Chondrocyte (in vitro differentiated cells): ENCODE measurements at places on chromosomes 3 and 15. TPM values are rescaled to one million over a fixed set of nuclear protein-coding genes. Genes with fewer than 3 reads are reported as not detected.

GRCh38 chr3:37323494-37323893, 149.1 kb upstream of the LRRFIP2 start:
- H3K27ac ChIP-seq = no peak overlapping the region
- H3K4me1 ChIP-seq = peaks cover 41% of the 10 kb centered on the region
- H3K27me3 ChIP-seq = no peaks in the 10 kb centered on the region
- peaks cover 39% of the 10 kb centered on the region for H3K36me3 ChIP-seq
- no peak overlapping the region for H3K4me3 ChIP-seq

DNA sequence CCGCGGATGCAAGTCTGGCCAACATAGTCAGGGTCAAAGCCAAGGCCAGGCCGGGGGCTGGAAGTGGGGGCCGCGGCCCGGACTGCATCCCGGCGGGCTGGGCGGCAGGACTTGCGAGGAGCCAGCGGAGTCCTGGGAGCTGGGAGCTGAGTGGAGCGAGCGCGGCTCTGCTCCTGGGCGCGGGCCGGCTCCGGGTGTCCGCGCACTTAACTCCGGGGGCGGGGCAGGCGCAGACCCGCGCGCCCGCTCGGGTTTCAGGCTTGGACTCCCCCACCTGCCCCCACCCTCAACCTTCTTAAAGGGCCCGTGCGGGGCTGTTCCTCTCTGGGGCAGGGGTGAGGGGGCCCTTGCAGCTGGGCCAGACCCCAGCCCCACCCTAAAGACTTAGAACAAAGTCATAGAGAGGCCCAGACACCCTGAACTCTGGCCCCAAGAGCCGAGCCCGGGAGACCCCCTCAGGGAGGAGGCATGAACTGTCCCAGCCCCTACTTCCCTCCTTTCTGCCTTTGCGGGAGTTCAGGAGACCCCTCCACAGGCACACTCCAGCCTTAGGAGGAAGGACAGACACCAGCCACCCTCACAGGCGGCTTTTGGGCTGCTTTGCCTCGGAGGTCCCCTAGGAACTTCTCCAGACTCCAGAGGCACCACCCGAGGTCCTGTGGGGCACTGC, at the start of gene CSPG4:
TSS of gene CSPG4 (minus strand) at position 181 of the 670 bp plus-strand sequence. CDS start at position 88, 93 bp downstream.
- DNase-seq = no peak
- H3K27me3 ChIP-seq = no peaks in the 10 kb centered on the region

GRCh38 chr15:59762558-59762957, 73.4 kb upstream of the BNIP2 start:
- H3K27ac ChIP-seq = no peak overlapping the region
- H3K4me3 ChIP-seq = no peak overlapping the region
- no peaks in the 10 kb centered on the region for H3K4me1 ChIP-seq
- DNase-seq = no peak
- H3K36me3 ChIP-seq = no peaks in the 10 kb centered on the region
- H3K27me3 ChIP-seq = peaks cover 23% of the 10 kb centered on the region

DNA sequence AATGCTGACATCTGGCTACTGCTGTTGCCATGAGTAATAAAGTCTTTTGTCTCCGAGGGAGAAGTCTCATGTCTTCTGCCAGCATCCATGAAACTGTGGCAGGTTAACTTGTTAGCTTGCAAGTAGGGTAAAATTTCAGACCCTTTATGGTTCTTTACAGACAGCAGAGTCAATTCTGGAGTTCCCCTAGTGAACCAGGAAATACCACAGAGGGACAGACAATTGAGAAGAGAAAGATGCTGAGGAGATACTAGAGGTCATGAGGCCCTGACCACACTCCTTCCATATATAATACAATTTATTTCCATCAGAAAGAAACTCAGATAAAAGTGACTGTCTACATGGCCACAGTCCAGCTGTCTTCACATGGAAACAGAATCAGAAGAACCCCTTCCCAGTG, 38.1 kb downstream of the NMNAT3 start:
- no peak for DNase-seq
- H3K4me3 ChIP-seq = no peak overlapping the region
- H3K27ac ChIP-seq = no peak overlapping the region
- peaks cover 6% of the 10 kb centered on the region for H3K36me3 ChIP-seq
- peaks cover 8% of the 10 kb centered on the region for H3K27me3 ChIP-seq

DNA sequence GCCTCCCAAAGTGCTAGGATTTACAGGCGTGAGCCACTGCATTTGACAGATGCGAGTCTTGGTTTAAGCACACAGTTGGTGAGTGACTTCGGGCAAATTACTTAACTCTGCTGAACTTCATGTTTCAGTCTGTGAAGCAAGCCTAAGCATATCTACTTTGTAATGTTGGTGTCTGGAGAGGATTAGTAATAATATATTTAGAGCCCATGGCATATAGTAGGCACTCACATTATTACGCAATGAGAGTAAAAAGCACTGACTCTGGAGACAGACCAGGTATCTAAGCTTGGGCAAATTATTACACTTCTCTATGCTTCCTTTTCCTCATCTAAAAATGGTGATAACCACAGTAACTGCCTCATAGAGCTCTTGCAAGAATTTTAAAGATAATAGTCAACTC, 208.7 kb upstream of the P2RY1 start:
- no peak for DNase-seq
- no peaks in the 10 kb centered on the region for H3K4me1 ChIP-seq
- no peak overlapping the region for H3K4me3 ChIP-seq
- H3K27ac ChIP-seq = no peak overlapping the region
- H3K27me3 ChIP-seq = no peaks in the 10 kb centered on the region

GRCh38 chr3:128190501-128190900, 37.2 kb downstream of the EEFSEC start:
- no peak overlapping the region for H3K4me3 ChIP-seq
- no peak for DNase-seq
- no peaks in the 10 kb centered on the region for H3K27me3 ChIP-seq
- peaks cover 21% of the 10 kb centered on the region for H3K4me1 ChIP-seq
- H3K36me3 ChIP-seq = no peaks in the 10 kb centered on the region

DNA sequence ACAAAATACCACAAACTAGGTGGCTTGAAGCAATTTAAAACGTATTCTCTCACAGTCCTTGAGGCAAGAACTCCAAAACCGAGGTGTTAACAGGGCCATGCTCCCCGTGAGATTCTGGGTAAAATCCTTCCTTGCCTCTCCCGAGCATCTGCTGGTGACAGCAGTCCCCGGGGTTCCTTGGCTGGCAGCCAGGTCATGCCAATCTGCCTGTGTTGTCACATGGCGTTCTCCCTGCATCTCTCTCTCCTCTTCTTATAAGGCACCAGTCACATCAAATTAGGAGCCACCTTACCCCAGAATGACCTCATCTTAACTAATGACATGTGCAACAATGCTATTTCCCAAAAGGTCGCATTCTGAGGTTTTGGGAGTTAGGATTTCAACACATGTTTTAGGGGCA, 26.3 kb upstream of the LRRN1 start:
- H3K27ac ChIP-seq = no peak overlapping the region
- no peaks in the 10 kb centered on the region for H3K27me3 ChIP-seq
- DNase-seq = no peak
- peaks cover 6% of the 10 kb centered on the region for H3K36me3 ChIP-seq

GRCh38 chr15:57297163-57297593, 79.1 kb upstream of the CGNL1 start:
- peaks cover 11% of the 10 kb centered on the region for H3K4me1 ChIP-seq
- peaks cover 4% of the 10 kb centered on the region for H3K36me3 ChIP-seq
- no peak overlapping the region for H3K27ac ChIP-seq
- no peaks in the 10 kb centered on the region for H3K27me3 ChIP-seq
- H3K4me3 ChIP-seq = no peak overlapping the region

DNA sequence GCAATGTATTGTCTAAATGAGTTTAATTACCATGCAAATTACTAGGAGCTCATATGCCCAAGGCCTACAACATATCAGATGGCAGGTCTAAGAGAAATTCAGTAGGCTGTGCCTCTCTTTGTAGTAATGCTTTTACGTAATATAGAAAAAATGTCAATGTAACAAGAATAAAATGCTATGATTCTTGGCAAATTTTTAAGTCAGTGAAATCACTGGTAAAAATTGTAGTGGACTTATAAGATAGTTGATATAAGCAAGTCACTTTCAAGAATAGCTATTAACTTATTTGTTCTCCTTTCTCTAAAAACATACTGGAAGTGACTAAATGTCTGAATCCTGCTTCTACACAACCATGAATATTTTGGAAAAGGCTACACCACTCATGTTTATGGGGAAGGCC, 707.8 kb downstream of the TUSC7 start:
- DNase-seq = no peak
- no peak overlapping the region for H3K4me3 ChIP-seq
- no peak overlapping the region for H3K27ac ChIP-seq

DNA sequence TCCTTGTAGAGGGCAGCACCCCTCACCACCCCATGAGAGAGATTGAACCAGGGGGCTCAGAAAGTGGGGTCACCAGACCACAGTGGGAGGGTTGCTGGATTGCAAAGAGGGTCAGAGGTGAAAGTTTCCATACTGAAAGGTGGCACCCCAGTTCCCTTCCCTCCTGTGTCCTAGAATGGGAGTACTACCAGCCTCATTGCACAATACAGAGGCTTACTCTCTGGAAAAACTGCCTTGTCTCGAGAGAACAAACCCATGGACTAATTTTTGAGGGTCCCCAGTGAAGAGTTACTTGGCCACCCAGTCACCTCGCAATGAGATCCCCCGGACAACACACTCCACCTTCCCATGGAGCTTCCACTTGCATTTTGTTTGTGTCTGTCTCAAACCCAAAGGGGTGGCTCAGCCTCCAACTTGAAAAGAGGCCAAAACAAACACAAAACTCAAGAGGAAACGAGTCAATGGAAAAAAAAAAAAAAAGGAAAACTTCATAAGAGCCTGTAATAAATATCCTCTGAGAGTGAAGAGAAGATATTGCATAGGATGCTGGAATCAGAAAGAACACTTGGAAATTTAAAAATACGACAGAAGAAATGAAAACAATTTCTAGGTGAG, 18.6 kb downstream of the MESP2 start:
- no peak overlapping the region for H3K4me3 ChIP-seq
- peak; percentile 11 for DNase-seq
- H3K36me3 ChIP-seq = peaks cover 34% of the 10 kb centered on the region

- no peak overlapping the region for H3K4me3 ChIP-seq
- no peak overlapping the region for H3K27ac ChIP-seq
- H3K4me1 ChIP-seq = no peaks in the 10 kb centered on the region
- no peak for DNase-seq
These were observed 26.9 kb upstream of the WDR72 start for GRCh38 chr15:53786401-53786800.

GRCh38 chr15:66832664-66833063, 130.6 kb downstream of the SMAD6 start:
- DNase-seq = no peak
- H3K36me3 ChIP-seq = no peaks in the 10 kb centered on the region
- no peak overlapping the region for H3K4me3 ChIP-seq
- no peaks in the 10 kb centered on the region for H3K27me3 ChIP-seq
- peaks cover 32% of the 10 kb centered on the region for H3K4me1 ChIP-seq

GRCh38 chr15:64224511-64224910, 61.7 kb upstream of the PPIB start:
- H3K27ac ChIP-seq = peak overlapping the region; percentile 76
- no peak overlapping the region for H3K4me3 ChIP-seq

- peaks cover 2% of the 10 kb centered on the region for H3K27me3 ChIP-seq
- no peak overlapping the region for H3K27ac ChIP-seq
- peaks cover 3% of the 10 kb centered on the region for H3K4me1 ChIP-seq
- DNase-seq = no peak
- no peak overlapping the region for H3K4me3 ChIP-seq
These were observed 436.9 kb upstream of the ZNF717 start for GRCh38 chr3:76222201-76222600.

DNA sequence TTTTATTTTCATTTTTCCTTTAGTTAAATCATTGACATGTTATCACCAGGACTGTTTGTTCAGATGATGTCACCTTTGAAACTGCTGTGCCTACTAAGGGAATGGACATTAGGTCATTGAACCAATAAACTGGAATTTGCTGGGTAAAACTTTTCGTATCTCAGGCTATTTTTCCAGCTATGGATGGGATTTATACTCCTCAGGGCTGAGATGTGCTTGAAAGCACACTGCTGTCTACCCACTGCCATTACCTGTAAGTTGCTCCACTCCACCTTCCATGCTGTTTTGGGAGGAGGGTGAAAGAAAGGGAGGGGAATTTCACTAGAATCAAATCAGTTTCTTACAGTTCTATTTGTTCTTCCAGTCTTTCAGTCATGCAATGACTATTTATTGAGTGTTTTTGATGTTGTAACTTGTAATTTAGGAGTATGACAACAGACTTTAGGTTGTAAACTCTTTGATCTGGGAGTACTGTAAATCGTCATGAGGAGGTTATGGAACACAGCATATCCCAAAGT, 11.3 kb downstream of the EHD4 start:
- H3K36me3 ChIP-seq = peaks cover 2% of the 10 kb centered on the region
- peaks cover 41% of the 10 kb centered on the region for H3K4me1 ChIP-seq
- no peak for DNase-seq
- H3K27me3 ChIP-seq = no peaks in the 10 kb centered on the region

DNA sequence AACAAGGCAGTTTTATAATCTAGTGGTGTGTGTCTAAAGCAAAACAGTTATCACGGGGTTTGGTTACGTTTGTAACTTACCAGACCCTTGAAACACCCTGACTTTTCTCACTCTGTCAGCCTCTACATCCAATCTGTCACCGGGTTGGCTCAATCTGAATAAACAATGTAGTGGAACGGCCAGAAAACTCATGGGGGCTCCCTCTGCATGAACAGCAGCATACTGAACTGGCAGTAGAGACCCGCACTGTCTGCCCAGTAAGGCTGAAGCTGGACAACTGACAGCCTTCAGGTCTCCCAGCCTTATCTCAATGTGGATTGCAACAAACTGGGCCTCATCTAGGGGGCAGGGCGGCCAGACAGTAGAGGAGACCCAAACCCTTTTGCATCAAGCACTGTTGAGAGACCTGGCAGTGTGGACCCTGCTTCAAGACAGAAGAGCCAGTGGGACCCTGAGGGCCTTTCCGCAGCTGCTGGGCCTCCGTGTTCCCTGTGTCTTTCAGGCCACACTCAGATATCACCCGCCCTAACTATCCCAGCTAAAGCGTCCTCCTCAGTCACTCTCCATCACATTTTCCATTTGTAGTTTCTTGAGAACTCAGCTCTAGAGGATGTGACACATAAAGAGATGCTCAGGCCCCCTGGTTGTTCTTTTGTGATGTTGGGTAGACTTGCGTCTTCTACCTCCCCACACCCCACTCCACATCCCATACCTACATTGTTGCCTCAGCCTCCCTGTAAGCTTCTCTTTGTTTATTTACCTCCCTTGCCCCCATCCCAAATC, 181.2 kb upstream of the NR2E3 start:
- no peak for DNase-seq
- H3K27ac ChIP-seq = no peak overlapping the region
- no peaks in the 10 kb centered on the region for H3K4me1 ChIP-seq
- H3K36me3 ChIP-seq = no peaks in the 10 kb centered on the region
- peaks cover 3% of the 10 kb centered on the region for H3K27me3 ChIP-seq

- peaks cover 19% of the 10 kb centered on the region for H3K27me3 ChIP-seq
- no peak overlapping the region for H3K4me3 ChIP-seq
- DNase-seq = no peak
- peaks cover 3% of the 10 kb centered on the region for H3K4me1 ChIP-seq
These were observed 4.3 kb upstream of the GPR160 start for GRCh38 chr3:170033489-170033888.

Gene DGKG
- 0.68 to 1.7 TPM (median 1.6 TPM) in 3 replicates for total RNA-seq

Gene SNAP23
- 66.0 to 85.6 TPM (median 74.0 TPM) in 3 replicates for total RNA-seq

Gene HES1
- total RNA-seq = 30.4 to 36.7 TPM (median 31.2 TPM) in 3 replicates

Gene CCR3
- not detected in 3 replicates for total RNA-seq

Gene BTLA
- 0.42 TPM in 1 of 3 replicates, not detected in the others for total RNA-seq

Gene LYZL4
- not detected in 3 replicates for total RNA-seq

Gene NUDT16
- 11.5 to 14.2 TPM (median 11.6 TPM) in 3 replicates for total RNA-seq
